Left ventricle myocardium superior (tissue), 1 donor: ENCODE measurements at places on chromosomes 6 and 20.

DNA sequence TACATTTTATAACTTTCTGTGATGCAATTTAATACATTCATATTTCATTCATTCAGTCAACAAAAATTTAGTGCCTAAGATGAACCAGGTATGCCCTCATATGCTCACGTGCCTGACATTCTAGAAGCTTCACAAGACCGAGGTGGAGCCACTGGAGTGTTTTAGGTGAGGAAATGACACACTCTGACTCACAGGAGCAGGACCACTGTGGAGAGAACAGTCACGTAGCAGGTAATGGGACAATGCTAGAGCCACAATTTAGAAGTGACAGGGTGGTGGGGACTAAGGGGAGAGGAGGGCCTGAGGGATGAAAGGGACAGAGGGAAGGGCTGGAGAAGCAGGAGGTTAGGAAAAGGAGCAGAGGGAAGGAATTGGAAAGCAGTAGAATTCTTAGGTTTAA lies 17.6 kb upstream of the HLA-A start:
- DNase-seq = no peak

DNA sequence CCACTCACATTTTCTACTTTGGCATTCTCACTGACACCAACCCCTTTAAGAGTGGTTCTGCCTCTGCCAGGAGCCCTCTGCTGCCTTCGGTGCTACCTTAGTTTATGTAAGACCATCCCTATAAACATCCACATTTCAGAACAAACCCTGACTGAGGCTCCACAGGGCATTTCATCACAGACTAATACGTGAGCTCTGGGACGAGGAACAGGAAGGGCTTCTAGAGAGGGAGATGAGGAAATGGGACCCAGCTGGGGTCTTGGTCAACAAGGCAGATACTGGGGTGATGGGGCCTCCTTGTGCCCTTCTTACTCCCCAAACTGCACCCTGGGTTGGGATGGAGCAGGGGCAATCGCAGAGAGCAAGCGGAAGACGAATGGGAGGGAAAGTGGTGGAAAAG lies 86.5 kb upstream of the FYN start:
- no peak for DNase-seq

- DNase-seq = no peak
Observed at GRCh38 chr6:119273272-119274196, 76.0 kb downstream of the MAN1A1 start.

- DNase-seq = no peak
Observed at GRCh38 chr6:137688230-137688971, 178.7 kb upstream of the TNFAIP3 start.

DNA sequence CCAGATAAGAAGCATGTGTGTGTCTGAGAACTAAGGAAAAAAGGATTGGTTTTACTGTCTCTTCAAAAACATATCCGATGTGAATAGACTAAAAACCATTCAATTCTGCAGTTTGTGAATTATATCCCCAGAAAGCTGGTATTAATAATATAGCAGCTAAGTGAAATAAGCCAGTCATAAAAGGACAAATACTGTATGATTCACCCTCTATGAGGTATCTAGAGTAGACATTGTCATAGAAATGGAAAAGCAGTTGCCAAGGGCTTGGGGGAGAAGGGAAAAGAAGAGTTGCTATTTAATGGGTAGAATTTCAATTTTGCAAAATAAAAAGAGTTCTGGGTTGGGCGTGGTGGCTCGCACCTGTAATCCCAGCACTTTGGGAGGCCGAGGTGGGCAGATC lies 137.5 kb downstream of the ATXN1 start:
- no peak for DNase-seq

DNA sequence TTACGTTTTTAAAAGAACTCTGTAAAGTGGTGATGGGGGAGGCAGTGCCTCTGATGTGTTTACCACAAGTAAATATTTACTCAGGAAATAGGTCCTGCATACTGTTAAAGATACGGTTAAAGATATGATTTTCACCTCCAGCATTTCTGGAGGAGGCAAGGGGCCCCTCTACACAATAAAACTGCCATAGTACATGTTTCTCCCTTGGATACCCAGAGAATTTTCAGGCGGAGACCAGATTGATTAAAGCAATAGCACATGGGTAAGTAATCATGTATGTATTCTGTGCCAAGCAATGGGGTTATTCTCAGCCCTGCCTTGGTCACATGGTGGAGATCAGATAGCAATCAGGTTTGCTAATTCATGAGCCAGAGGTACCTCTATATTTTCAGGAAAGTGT lies 9.6 kb downstream of the RIPOR2 start:
- DNase-seq = no peak

DNA sequence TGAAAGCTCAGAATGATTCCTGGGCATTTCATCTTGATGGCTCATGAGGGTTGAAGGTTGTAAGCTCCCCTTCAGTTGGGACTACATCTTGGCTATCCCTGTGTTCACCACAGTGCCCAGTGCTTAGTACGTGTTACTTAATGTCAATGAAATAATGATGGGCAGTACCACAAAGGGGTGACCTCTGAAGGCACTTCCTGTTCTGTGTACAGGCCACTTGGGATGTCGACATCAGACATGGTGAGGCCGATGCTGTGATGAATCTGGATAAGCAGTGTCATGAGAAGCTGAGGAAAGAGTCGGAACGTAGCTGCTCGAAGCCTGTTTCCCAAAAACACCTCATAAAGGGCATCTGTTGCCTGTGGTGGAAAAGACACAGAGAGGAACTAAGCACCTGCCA lies 27.6 kb upstream of the RBL1 start:
- DNase-seq = no peak

- no peak for DNase-seq
Observed at GRCh38 chr6:149217466-149217888, 100.0 kb upstream of the TAB2 start.

GRCh38 chr20:41475503-41475902 lies 108.9 kb upstream of the EMILIN3 start:
- DNase-seq = no peak

GRCh38 chr6:2744778-2745177 lies 5.9 kb downstream of the MYLK4 start:
- DNase-seq = no peak

GRCh38 chr6:109139109-109139508 lies 43.8 kb downstream of the CEP57L1 start:
- no peak for DNase-seq

- DNase-seq = no peak
Observed at GRCh38 chr6:151063352-151063751, 176.4 kb upstream of the AKAP12 start.

GRCh38 chr6:111864138-111865048 lies 8.9 kb downstream of the FYN start:
- DNase-seq = no peak

DNA sequence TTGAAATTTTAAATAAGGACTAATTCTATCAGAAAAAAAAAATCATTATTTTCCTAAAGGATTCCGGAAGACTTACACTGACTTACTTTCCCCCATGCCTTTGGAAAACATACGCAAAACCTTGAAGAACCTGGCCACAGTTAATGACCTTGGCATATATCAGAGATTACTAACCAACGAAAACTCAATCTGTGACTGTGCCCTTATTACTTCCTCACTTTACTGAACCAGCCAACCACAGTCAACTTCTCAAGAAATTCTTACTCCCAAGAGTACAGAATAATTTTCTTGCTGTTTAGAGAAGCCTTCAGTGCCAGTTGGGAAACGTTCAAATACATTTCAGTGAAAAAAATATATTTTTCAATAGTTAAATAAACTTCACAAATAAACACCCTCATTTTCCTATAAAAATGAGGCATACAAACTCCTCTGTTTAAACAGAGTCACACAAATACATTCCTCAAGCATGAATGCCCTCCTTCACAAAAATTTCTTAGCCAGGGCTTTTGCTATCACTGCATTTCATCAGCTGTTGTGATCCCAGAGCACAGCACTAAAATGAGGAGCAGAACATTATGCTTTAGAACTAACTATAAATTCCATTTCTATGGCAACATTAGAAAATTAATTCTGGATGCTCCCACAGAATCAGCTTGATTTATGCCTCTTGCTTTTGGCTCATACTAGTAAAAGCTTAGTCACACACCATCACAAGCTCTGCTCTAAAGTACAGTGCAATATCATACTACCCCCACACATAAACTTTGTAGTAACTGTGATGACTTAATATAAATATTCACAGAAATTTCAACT lies 117.6 kb downstream of the DST start:
- DNase-seq = no peak

GRCh38 chr6:72464791-72465691 lies 156.8 kb upstream of the KCNQ5 start:
- DNase-seq = no peak

GRCh38 chr20:44586289-44586911 lies 4.0 kb downstream of the PKIG start:
- no peak for DNase-seq

GRCh38 chr6:123810214-123810613 lies 6.5 kb downstream of the NKAIN2 start:
- no peak for DNase-seq

DNA sequence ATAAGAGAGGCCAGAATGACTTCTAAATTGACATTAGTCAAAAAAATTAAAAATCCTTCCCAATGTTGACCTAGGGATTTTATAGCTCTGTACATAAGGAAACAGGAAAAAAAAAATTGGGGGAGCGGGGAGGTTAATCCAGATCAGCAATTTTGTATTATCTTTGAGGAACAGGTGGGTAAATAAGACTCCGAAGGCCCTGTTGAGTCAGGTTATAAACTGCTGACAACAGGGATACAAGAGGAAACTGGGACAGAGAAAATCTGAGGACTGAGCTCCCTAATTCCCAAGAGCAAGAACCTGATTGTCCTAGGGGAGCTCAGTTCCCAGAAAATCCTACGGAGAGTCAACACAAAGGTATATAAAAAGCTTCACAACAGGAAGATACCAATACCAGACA lies 26.8 kb upstream of the CRIP3 start:
- no peak for DNase-seq

- DNase-seq = no peak
Observed at GRCh38 chr6:135831016-135831415, 20.5 kb upstream of the PDE7B start.

DNA sequence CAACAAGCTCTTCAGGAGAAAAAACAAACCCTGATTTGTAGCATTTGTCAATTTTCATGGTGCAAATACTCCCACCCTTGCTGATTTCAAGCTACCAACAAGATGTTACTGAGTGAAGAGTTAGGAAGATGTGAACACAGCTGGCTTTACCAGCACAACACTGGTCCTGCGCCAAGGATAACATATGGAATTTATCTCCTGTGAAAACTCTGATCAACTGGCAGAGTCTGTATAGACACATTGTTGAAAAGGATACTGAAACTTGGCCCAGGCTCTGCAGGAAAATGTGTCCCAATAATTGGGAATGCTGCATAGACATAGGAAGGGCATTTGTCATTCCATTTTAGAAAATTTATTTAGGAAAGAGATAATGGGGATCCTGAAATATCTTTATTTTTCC lies 29.0 kb downstream of the OTOR start:
- DNase-seq = no peak

DNA sequence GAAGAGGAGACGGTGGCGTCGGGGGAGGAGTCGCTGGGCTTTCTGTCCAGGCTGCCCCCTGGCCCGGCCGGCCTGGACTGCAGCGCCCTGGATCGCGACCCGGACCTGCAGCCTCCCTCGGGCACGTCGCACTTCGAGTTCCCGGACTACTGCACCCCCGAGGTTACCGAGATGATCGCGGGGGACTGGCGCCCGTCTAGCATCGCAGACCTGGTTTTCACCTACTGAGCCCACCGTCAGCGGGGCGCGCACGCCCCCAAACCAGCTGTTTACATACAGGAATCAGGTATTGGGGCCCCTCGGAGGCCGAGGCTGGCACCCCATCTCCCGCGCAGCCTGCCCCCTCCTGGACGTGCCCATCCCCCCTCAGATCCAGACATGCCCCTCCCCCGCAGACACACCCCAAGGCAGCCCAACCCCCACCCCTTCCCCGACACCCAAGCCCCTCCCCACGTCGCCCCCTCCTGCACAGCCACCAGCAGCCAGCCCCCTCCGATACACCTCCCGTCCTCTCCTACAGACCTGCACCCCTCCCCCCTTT lies 1.4 kb downstream of the SOX12 start:
- peak; percentile 60 for DNase-seq

GRCh38 chr6:143971482-143972205 lies 36.4 kb downstream of the PLAGL1 start:
- no peak for DNase-seq

DNA sequence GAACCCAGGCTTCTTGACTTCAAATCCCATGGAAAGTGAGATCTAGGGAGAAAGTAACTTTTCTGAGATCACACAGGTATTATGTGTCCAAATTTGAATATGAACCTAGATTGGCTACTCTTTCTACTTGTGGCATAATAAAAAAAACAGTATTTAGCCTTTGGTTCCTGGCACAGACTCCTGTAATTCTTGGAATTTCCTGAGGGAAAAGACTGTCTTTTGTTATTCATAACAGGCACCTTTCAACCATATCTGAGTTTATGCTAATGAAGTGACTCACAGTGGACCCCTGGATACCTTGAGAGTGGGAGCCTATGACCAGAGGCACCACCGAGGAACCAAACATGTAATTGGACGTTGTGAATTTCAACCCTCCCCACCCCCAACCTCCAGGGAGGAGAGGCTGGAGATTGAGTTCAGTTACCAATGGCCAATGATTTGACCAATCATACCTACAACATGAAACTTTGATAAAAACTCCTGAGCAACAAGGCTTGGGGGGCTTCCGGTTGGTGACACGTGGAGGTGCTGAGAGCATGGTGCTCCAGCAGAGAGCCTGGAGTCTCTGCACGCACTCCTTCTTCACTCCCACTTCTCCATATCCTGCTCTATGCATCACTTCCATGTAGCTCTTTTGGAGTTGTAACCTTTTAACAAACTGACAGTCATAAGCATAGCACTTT lies 48.8 kb downstream of the LAMA4 start:
- DNase-seq = no peak

- no peak for DNase-seq
Observed at GRCh38 chr6:122033564-122034181, 365.8 kb upstream of the HSF2 start.

GRCh38 chr20:9441948-9442347 lies 72.4 kb upstream of the LAMP5 start:
- DNase-seq = no peak

DNA sequence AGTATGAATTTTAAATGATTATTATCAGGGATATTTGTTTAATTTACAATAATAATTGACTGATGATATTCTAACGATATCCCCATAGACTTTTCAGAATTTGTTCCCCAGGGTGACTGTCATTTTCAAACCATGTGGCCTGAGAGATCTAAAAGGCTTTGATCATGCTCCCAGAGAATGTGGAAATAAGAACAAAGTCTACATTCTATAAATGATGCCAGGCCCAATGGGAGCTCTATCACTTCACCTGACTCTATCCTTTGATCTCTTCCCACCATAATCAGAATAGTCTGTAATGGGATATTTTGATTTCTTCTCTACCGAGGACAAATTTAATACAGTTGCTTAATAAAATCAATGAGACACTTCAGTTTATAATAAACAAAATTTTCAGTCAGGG lies 483.4 kb upstream of the IRAK1BP1 start:
- DNase-seq = no peak

- DNase-seq = no peak
Observed at GRCh38 chr6:6251555-6252280, 68.7 kb downstream of the F13A1 start.

GRCh38 chr6:167412506-167412905 lies 87.6 kb downstream of the TTLL2 start:
- DNase-seq = no peak
